ENCODE measurements at places on chromosomes 1 and 21.

DNA sequence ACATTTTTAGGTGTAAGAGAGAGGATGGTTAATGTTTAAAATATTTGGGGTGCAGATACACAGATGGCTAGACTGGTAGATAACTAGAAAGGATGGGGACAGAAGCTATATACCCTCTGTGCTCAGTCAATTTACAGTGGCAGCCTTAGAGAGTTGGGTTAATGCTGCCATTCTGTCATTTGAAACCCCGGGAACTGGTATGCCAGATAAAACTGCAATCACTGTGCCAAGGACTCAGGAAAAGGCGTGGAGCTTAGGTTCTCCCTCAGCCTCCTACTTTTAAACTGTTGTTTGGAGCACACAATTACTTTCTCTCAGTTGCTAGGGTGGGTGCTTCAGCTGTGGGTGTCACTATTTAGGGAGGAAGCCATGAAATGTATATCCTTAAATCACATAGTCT is 90.0 kb upstream of the HNRNPU start:
- no peak for DNase-seq

GRCh38 chr1:160814316-160814715 is 18.3 kb downstream of the LY9 start:
- DNase-seq = no peak

DNA sequence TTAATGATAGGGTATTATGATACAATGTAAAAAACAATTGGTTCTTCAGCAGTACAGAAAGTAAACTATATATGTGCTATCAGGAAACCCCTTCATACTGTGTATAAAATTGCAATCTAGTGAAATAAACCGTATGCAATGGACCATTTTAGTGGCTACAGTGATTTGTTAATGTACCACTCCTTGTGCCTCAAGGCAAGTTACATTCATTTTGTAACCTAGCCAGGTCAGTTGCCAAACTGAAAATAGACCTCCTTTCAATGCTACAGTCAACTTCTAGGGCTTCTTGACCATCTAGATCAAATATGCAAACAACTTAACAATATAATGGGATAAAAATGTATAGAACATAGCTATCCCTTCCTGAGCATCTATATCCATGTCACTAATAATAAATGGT is 52.0 kb upstream of the RAVER2 start:
- no peak for DNase-seq

- DNase-seq = peak; percentile 99
These were observed 774 bp downstream of the SLC2A7 start for GRCh38 chr1:9025449-9025848.

DNA sequence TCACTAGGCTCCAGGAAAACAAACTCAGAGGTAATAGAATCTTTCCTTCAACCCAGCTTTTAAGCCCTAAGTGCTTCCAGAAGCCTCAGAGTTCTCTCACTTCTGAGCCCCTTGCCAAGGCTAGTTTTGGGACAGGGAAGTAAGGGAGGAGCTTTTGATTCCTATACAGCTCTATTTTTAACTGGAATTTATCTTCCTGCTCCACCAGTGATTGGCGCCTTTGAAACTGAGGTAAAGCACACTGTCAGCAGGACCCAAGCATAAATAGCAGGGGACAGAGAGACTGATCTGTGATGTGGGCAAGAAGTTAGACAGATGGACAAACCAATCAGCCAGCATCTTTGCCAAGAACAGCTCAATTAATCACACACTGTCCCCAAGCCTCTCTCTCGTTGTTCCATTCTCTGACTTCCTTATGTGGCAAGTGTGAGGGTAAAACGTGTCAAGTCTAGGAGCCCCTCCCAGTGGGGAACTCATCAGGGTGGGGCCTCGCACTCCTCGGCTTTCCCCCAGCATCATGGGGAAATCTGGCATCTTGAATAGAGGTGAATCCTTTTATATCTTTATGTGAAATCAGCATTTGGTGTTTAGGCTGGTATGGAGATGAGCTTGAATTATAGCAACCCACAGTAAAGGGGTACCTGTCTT is 40.2 kb upstream of the MPZL1 start:
- DNase-seq = no peak

- peak; percentile 53 for DNase-seq
These were observed 37.4 kb downstream of the MAP3K21 start for GRCh38 chr1:233364695-233365539.

DNA sequence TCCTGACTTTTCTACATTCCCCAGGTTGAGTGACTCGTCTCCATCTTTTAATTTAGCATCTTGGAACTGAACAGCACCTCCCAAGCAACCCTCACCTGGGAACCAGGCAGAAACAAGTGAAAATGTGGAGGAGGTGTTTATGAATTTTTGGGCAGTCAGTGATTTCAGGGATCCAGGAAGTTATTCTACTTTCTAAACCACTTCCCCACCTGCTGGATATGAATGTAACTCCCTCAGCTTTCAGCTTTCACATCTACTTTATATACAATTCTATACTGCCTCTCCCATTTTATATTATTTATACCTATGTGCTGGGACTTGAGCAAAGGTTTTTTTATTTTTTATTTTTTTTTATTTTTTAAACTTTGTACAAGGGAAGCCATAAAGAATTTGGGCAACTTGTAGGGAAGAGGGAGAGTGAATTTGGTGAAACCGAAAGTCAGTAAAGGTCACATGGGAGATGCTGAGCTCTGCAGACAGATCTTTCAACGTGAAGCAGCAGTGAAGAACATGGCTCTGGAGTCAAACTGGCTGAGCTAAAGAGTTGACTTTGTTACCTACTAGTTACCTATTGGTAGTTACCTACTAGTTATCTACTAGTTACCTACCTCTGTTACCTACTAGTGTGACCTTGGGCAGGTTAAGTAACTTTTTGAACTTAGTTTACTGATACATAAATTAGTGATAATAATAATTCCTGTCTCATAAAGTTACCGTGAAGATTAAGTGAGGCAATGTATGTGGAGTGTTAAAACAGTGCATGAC is 45.5 kb downstream of the DDR2 start:
- no peak for DNase-seq
